NCI-H1105 (cell line): ENCODE measurements at places on chromosomes 4 and X.

DNA sequence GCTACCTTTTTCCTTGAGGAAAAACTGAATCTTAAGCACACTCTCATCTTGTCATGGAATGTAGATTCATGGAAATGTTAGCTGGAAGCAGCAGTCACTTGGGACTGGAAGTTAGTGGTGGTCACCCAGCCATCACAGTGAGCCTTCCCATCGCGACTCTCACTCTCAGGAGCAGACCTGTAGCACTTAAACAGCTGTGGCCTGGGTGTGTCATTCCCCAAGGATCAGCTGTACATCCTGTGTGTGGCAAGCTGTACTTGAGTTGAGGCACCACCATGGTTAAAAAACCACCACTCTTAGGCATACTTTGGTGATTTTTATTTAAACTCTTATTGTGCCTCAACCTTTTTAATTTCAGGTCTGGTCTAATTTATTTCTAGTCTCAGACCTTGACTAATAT is 46.7 kb downstream of the JADE1 start:
- DNase-seq = no peak

DNA sequence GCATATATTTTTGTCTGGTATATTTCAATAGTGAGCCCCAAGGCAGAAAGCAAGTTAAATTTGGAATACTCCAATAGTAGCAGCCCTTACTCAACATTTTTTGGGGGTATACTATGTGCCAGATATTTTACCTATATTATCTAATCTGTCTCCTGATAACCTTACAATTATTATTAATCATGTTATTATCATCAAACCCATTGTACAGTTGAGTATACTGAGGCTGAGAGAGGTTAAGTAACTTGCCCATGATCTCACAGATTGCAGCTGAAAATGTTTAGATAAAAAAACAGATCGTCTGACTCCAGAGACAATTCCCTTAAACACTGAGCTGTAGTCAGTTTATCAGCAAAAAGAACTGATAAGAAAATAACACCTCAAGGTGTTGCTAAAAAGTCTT is 6.5 kb upstream of the RBBP7 start:
- no peak for DNase-seq

- DNase-seq = peak; percentile 5
Measured at GRCh38 chrX:65821721-65822496, 154.5 kb downstream of the MSN start.

- DNase-seq = no peak
Measured at GRCh38 chr4:162959046-162959445, 207.6 kb downstream of the NAF1 start.

- no peak for DNase-seq
Measured at GRCh38 chrX:2708592-2709188, 17.6 kb downstream of the CD99 start.

DNA sequence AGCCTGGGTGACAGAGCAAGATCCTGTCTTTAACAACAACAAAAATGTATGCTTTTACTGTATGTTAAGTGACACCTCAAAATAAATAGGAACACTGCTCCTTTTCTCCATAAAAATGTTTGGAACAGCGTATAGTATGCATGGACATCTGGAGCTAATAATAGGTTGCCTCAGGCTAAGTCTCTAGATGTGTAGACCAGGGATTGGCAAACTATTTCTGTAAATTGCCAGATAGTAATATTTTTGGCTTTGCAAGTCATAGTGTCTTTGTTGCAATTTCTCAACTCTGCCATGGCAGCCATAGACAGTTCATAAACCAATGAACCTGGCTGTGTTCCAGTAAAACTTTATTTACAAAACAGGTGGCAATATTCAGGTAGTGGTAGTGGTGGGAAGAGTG is 76.6 kb upstream of the CBLL2 start:
- no peak for DNase-seq

GRCh38 chr4:138401334-138401733 is 159.2 kb upstream of the SLC7A11 start:
- peak; percentile 43 for DNase-seq

- DNase-seq = peak; percentile 44
Measured at GRCh38 chr4:47278631-47279030, 184.9 kb downstream of the COMMD8 start.

DNA sequence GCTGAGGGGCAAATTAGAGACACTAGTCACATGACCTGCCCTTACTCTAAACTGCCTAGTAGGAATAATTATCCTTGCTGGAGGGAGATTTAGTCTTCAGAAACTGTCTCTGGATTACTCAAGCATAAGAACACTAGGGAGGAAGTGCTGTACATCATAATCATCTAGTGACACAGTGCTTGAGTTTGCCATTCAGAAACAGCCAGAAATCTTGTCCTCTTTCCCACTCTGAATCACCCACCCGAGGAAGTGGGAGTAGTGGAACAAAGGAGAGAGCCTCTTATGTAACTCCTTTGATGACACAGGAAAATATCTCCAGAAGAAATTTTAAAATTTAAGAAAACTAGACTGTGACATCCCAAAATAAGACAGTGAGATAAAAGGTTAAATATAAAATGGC is 69.3 kb upstream of the PCDH19 start:
- no peak for DNase-seq

GRCh38 chrX:67587946-67588624 is 44.3 kb downstream of the AR start:
- DNase-seq = no peak

DNA sequence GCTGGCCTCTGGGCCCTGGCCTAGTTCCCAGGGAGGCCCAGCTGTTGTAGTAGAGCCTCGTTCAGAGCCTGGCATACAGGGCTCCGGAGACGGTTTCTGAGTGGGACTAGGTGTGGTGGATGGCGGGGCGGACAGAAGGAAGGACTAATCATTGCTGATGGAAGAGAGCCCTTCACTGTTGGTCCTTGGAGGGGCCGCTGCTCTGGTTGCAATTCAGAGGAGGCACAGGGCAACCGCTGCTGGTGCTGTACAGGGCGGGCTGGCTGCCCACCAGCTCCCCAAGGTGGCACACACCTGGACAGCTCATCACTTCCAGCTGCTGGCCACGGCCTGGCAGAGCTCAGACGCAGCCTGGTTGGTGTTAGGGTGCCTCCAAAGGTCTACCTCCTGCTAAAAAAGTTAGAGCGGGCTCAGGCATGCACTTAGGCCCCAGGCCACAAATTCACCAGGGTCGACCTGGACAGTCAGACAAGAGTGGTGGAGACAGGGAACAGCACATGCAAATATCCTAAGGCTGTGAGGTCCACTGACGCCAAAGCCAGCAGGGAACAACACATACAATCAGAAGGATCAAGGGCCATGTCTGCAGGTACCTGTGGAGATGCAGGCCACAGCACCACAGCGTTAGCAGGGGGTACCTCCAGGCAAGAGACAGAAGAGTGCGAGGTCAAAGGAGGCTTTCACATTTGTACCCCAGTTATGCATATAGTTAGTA is 7.5 kb upstream of the RNF4 start:
- DNase-seq = no peak

- DNase-seq = no peak
Measured at GRCh38 chrX:20315140-20315539, 48.4 kb upstream of the RPS6KA3 start.

DNA sequence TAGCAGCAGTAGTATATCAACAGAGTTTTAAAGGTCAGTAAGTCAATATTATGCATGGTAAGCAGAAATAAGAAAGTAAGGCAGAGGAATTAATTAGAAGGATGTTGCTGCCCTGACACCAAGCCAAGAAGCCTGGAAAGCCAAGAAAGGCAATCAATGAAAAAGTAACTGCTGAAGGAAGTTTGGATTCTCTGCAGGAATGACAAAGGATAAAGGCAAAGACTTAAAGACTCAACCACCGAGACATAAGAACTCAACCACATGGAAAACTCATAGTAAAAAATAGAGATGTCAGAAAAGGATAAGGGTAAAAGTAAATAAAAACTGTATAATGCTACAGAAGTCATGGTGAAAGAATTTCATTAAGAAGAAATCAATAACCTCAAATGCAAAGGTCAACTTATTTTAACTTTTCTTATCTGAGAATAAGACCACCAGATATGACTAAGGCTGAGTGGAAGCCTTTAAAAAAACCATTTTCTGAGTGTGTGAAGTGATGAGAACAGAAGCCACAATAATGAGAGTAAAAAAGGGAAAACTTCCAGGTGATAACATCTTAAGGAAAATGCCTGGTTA is 55.2 kb downstream of the NEK1 start:
- no peak for DNase-seq

DNA sequence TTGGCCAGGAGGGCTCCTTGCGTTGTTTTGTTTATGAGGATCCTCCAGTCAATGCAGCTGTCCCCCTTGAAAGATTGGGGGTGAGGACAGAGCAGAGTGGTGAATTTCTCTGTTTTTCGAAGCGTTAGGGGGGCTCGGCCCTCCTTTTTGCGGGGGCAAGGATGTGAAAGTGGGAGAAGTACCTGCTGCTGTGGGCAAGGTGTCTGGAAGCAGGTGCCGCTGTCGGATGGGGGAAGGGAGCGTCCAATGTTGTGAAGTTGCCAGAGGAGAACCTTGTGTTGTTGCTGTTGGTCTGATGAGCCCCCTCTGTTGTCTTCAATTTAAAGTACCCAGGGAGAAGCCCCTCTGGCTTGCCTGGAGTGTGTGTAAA is 613 bp downstream of the GLRB start:
- no peak for DNase-seq

DNA sequence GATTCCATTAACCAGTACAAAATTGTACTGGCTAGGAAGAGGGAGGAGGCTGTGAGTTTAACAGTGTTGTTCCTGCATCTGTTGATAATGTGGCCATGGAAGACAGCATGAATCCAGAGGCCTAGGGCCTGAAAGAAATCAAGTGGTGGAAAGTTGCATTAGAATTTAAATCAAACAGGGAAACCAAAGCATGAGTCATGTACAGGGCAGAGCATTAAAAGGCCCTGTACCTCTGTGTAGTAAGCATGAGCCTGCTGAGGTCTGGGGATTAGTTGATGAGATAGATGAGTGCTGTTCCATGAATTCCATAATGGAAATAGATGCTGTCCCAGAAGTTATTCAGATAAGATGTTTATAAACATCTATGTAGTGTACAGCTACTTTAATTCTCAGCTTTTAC is 58.3 kb downstream of the MID1IP1 start:
- no peak for DNase-seq

- no peak for DNase-seq
Measured at GRCh38 chr4:139242511-139243051, 37.4 kb downstream of the MGARP start.

DNA sequence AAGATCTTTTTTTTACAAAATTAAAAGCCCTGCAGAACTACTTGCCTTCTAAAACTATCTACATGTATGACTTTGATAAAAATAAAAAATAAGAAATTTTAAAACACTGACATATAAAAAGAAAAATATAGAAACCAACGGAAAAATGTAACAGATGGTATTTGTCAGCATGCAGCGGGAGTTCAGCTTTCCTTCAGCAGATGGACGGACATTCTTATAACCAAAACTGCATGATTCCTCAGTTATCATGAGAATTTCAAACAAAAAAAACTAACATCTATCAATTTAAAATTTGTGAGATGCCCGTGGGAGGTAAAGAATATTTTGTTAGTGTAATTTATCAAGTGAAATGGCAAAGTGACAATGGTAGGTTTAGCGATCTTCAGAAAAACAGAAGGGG is 23.2 kb downstream of the RWDD4 start:
- DNase-seq = no peak

GRCh38 chrX:46587158-46587557 is 13.6 kb downstream of the CHST7 start:
- no peak for DNase-seq

- DNase-seq = no peak
Measured at GRCh38 chrX:124690495-124690894, 344.1 kb downstream of the SH2D1A start.

GRCh38 chr4:31351695-31352094 is 631.5 kb downstream of the PCDH7 start:
- no peak for DNase-seq

- no peak for DNase-seq
Measured at GRCh38 chrX:120761810-120762209, 113.9 kb downstream of the CT47B1 start.

- DNase-seq = no peak
Measured at GRCh38 chr4:90841676-90842075, 714.5 kb downstream of the CCSER1 start.

DNA sequence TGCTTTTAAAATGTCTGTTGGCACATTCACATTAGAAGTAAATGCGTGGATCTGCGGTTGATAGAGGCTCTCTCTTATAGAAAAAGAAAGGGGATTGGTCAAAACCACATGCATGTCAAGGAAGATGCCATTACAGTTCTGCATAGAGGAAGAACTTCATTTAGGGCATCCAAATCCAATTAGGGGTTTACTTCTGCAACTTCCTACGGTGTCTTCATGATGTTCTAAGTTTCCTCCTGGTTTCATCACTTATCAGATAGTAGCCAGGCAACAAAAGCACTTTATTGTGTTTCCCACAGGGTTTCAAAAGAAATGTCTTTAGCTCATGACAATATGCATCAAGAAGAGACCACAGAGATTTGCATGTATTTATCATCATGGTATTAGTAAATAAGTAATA is 136.0 kb upstream of the HPGD start:
- no peak for DNase-seq

- DNase-seq = no peak
Measured at GRCh38 chr4:1579001-1579900, 104.9 kb downstream of the FAM53A start.

GRCh38 chrX:151828439-151829080 is 84.1 kb upstream of the MAGEA4 start:
- DNase-seq = no peak

DNA sequence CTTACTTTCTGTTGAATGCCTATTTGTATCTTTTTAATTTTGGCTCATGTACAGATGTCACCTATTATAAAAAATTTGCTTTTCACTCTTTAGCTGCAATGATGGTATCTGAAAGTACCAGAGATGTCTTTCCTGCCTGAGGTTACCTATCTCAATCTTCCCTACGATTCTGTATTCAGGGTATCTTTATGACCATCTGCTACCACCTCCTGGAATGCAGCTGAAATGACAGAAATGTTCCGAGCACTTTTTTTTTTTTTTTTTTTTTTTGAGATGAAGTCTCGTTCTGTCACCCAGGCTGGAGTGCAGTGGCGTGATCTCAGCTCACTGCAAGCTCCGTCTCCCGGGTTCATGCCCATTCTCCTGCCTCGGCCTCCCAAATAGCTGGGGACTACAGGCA is 136.4 kb downstream of the REPS2 start:
- DNase-seq = peak; percentile 8

GRCh38 chrX:150834695-150835094 is 63.8 kb downstream of the CD99L2 start:
- no peak for DNase-seq

DNA sequence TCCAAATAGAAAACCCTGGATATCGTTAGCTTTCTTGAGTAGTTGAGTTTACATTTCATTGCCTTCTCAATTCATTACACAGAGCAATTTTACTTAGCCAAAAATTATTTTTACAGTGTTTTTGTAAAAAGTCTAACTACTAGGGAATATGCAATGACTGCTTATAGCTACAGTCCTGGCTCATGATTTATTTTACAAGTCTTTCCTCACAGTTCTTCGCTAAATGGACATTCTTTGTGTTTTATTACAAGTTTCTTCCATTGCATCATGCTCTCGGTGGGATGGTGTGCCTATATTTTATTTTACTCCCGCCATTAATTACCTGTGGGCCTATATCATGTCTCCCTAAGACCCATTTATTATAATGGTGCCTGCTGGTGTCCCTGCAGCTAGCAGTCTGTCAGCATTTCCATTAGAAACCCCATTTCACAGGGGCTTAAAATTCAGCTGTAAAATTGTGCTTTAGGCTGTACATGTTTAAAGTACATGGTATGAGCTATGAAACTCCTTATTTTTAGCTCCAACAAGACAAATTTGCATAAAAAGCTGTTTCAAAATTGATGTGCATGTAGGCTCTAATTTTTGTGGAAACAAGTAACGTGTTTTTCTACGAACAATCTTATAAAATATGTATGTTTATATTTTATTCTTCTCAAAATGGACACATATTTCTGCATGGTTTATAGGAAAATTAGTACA is 227.4 kb downstream of the SLC7A11 start:
- DNase-seq = no peak
